Mesenteric fat pad (tissue), 1 donor: ENCODE measurements at places on chromosomes 13 and 19.

DNA sequence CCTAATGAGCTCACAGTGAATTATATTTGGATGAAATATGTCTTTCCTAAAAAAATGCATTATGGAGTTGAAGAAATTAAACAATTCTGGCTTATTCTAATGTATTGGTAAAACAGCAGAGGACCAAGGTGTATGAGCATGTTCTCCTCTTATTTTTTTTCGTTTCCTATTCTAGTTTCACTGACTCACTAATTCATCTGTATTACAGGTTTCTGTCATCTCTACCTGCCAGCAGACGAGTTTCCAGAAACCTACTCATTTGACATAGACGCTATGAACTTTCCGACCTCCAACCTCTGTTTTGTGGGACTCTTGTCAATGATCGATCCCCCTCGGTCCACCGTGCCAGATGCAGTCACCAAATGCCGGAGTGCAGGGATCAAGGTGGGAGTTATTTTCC is 20.3 kb downstream of the ATP12A start:
- DNase-seq = no peak

GRCh38 chr13:109868578-109869311 is 82.4 kb upstream of the IRS2 start:
- DNase-seq = no peak

- no peak for DNase-seq
Observed at GRCh38 chr13:73708393-73708985, 425.7 kb downstream of the KLF12 start.

DNA sequence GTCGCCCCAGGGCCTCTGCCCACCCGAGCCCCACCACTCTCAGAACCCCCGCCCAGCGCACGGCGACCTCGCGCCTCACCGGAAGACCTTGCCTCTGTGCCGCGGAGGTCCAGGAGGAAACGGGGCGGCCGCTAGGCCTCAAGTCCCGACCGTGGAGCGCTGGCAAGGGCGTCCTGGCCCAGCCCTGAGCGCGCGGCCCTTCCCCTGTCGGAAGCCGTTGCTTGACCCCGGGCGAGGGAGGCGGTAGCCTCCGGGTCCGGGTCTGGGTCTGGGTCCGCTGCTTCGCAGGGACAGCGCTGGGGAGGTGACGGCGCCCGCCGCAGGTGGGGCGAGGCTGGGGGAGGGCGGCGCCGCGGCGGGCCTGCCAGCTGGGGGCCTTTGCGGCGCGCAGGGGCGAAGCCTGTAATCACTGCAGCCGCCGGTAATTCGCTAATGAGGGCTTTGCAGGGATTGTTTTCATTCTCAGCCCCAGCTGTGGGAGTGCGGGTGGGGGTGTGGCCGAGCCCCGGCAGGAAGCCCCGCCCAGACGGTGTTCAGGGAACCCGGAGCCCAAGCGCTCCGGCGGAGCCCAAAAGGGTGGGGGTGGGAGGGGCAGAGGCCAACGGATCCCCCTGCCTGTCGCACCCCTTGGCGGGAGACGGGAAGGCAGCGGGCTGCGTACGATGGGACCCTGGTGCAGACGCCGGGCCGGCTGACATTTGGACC is 8.6 kb downstream of the C19orf25 start:
- no peak for DNase-seq

GRCh38 chr13:23506807-23507291 is 63.4 kb upstream of the TNFRSF19 start:
- no peak for DNase-seq

GRCh38 chr13:109151255-109151654 is 521.8 kb downstream of the MYO16 start:
- no peak for DNase-seq

- no peak for DNase-seq
Observed at GRCh38 chr13:76903544-76904162, 17.4 kb upstream of the KCTD12 start.

GRCh38 chr13:113418722-113419049 is 34.6 kb downstream of the ADPRHL1 start:
- DNase-seq = no peak

DNA sequence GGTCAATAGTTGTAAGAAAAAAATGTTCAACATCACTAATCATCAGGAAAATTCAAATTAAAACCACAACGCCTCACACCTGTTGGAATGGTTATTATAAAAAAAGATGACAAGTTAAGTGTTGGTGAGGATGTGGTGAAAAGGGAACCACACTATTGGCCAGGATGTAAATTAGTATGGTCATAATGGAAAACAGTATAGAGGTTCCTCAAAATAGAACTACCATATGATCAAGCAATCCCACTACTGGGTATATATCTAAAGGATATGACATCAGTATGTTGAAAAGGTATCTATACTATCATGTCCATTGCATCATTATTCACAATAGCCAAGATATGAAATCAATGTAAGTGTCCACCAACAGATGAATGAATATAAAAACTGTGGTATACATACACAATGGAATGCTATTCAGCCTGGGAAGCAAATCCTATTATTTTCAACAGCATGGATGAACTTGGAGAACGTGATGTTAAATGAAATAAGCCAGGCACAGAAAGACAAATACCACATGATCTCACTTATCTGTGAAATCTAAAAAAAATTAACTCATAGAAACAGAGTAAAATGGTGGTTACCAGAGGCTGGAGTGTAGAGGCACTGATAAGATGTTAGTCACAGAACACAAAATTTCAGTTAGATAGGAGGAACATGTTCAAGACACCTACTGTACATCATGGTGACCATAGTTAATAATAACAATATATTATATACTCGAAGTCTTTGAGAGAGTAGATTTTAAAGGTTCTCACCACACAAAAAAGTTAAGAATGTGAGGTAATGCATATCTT is 56.6 kb downstream of the TBC1D4 start:
- DNase-seq = no peak
